Progenitor cell of endocrine pancreas (in vitro differentiated cells): ENCODE measurements at places on chromosomes 6 and 20. TPM values are rescaled to one million over a fixed set of nuclear protein-coding genes. Genes with fewer than 3 reads are reported as not detected.

The POPDC3 gene
- 1.3 and 2.3 TPM in 2 replicates for total RNA-seq

The MAFB gene
- 5.9 and 6.1 TPM in 2 replicates for total RNA-seq

The COL12A1 gene
- total RNA-seq: 2.0 and 3.8 TPM in 2 replicates

The GPLD1 gene
- total RNA-seq: 6.6 and 7.4 TPM in 2 replicates

DNA sequence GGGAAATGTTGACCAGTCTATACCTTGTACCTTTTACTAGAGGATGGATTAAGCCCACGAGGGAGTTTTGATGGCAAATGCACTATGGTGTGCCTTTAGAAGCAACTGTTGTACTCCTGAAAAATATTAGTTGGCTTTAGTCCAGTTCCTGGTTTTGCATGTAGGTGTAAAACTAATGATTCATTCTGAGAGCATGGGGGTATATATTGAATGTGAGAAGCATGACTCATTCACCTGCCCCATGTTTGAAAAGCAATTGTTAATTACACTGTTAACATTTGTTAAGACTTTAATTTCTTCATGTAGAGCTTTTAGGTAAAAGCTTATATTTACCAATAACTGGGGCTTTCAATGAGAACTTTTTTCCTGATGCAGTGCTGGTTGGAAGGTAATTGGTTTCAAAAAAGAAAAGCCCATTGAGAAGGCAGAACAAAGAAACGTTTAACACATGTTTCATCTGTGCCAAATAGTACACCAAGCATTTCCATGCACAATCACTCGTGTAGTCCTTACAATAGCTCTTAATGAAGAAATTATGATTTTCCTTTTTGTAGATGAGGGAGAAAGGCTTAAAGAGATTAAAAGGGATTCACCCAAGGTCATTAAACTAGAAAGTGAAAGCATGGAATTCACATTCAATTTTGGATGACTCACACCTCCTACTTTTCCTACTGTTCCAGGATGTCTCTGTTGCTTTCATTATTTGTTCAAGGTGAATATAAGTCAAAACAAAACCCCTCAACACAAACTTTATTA, 134.1 kb downstream of the CCDC170 start:
- DNase-seq: no peak

GRCh38 chr6:36078159-36078558, 50.6 kb downstream of the MAPK14 start:
- no peak for DNase-seq

GRCh38 chr6:108550256-108550655, 10.5 kb upstream of the FOXO3 start:
- DNase-seq: no peak

DNA sequence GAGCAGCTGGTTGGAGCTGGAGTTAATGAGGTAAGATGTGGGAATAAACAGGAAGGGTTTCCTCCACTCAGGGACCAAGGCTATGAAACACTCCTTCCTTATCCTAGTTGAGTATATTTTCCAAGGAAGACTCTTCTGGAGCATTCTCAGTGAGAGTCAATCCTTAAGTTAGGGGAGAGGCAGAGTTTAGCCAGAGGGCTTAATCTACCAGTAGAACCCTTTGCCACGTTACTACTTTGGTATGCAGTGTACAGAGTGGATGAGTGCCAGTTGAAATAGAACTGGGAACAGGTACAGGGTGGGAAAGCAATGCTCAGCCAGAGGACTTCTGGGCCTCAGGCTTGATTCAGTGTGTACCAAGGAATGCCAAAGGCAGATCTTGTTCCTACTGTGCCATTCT, 114.3 kb downstream of the UBE3D start:
- DNase-seq: no peak

DNA sequence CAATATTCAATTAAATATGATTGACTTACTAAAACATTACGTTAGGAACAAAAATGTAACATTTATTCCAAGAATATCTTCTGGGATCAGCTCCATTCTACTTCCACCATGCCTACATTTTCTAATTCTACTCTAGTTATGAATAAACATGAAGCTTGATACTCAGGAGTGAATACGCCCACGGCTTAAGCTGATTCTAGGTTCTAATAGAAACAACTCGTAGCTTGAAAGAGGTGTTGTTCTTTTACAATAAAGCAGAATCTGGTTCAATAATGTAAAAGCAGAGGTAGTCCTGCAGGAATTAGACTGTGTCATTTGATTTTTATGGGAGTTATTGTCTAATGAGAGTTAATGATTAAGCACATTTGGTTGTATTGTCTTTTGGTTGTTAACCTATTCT, 107.3 kb upstream of the OLIG3 start:
- DNase-seq: no peak

DNA sequence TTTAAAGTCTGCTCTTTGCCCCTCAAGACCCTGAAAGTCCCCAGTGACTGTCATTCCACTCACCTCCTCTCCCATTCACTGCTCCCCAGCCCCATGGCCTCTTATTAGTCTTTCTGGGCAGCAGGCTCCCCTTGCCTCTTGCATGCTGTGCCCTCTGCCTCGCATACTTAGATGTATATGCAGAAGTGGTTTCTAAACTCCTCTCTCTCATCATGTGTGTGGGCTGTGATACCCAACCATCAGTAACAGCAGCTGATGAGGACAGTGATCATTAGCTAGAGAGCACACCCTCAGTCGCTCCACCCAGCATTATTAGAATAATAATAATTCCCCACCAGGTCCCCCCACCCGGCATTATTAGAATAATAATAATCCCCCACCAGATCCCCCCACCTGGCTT, 14.5 kb downstream of the PKIG start:
- no peak for DNase-seq

GRCh38 chr6:15348528-15348927, 102.7 kb downstream of the JARID2 start:
- no peak for DNase-seq
